ENCODE measurements at places on chromosomes 12 and 14.

- DNase-seq, result no peak
Observed at GRCh38 chr12:33245434-33245833, 194.2 kb downstream of the SYT10 start.

- DNase-seq, result no peak
Observed at GRCh38 chr14:36450550-36450949, 69.5 kb downstream of the NKX2-1 start.

DNA sequence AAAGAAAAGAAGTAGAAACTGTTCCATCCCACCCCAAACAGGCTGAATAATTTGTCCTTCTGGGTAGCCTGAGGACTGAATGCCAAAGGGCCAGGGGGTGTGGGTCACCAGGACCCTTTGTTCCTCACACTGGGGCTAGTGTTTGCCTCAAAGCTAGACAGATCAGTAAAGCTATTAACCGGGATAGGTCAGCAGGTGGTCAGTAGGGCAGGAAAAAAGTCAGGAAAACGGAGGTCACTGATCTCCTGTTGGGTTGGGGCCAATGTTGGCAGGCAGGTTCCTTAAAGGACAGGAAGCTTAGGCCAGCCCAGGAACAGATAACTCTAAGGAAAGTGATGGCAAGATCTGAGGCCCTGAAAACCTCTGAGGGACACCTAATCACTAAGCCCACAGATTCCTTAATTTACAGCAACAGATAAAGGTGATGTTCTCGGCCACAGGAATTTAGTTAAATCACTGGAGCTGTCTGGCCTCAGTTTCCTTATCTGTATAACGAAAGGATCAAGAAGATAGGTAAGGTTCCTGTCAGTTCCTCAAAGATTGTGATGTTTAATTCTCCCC lies 22.7 kb upstream of the TMPO start:
- DNase-seq, result no peak

DNA sequence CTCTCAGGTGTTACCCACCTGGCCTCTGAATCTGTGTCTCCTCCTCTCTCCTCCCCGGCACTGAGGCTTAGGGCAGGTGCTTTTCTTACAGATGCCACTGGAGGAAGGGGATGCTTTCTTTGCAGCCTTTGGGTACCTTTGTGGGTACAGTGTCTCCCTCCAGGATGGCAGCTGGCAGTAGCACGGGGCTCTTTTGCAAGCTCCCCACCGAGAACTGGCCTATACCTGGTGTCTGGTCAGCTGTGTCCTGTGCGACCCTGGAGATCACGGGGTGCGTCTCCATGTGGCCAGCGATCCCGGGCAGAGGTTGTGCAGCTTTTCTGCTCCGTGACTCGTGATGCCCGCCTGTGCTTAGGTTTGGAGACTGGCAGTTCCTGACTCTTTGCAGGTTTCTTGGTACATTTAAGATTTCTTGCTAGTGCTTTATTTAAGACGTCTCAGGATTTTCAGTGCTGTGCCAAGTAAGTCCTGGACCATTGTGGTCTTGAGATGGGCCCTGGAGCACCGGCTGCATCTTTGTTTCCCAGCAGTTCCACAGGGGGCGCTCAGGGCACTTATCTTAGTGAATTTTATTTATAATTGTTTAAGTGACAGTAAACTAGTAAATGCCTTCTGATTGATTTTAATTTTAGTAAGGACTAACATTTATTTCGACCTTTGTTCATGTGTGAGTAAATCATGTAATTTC lies 68.9 kb downstream of the DDX51 start:
- no peak for DNase-seq

- DNase-seq, result peak; percentile 63
Observed at GRCh38 chr14:69151458-69152180, 1.3 kb downstream of the DCAF5 start.

DNA sequence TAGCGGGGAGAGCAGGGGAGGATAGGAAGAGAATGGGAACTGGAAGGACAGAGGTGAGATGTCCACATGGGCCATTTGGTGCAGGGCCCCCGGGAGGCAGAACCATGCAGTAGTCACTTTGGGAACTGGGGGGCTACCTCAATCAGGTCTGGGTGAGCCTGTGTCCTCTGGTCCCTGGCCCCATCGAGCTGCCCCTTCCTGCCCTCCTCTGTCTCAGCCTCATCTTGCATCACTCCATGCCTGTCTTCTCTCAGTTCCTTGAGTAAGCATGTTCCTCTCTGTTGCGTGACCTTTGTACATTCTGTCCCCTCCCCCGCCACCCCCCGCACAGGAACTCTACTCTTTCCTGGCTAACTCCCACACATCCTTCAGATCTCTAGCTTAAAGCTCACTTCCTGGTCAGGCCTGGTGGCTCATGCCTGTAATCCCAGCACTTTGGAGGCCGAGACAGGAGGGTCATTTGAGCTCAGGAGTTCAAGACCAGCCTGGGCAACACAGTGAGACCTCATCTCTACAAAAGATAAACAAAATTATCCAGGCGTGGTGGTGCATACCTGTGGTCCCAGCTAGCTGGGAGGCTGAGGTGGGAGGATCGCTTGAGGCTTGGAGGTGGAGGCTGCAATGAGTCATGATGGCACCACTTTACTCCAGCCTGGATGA lies 23.2 kb downstream of the FOS start:
- DNase-seq, result no peak

GRCh38 chr14:22420598-22421186 lies 168.3 kb downstream of the DAD1 start:
- DNase-seq, result no peak

DNA sequence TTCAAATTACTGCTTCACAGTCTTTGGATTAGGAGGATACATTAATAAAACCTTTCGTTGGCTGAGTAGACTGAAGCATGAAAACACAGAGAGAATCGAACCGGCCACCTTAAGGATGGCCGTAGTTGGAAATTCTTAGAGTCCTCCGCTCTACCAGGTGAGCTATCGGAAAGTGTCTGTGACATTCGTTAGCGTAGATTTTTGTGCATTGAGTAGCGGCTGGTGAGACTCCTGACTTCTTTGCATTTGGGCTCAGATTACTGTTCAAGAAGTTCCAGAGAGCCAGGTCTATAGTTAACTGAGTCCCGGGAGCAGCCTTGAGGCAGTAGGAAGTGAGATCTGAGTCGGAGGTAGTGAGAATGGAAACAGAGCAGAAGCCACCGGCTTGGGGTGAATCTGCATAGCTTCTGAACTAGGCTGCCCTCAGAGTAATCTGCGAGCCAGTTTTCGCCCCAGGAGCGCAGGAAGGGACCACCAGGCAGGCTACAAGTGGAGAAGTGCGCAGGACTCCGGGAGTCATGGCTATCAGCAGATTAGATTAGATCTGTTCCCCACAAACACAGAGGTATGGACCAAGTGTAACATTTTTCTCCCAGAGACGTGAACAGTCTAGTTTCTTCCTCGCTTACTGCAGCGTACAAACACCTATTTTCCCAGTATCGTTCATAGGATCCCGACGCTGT lies 11.0 kb downstream of the OR6S1 start:
- no peak for DNase-seq

DNA sequence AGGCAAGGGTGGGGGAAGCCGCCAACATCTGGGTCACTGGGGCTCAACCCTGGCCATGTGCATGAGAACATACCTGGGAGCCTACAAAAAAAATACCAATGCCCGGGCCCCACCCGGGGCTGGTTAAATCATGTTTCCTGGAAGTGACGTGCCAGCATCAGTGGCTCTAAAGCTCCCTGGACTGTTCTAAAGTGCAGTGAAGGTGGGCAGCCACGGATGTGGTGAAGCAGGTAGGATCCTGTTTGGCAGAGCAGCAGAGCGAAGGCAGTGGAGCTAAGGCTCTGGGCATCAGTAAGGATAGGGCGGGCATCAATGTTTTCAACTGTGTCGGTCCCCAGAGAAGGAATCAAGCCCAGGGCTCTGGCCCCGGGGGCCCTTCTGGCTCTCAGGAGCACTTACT lies 525 bp upstream of the GPR68 start:
- no peak for DNase-seq

GRCh38 chr14:64971491-64971942 lies 619 bp downstream of the RAB15 start:
- no peak for DNase-seq

GRCh38 chr12:54993181-54993835 lies 8.7 kb upstream of the TESPA1 start:
- no peak for DNase-seq

- no peak for DNase-seq
Observed at GRCh38 chr12:86333955-86334522, 77.8 kb upstream of the MGAT4C start.

GRCh38 chr14:71474301-71475265 lies 457.6 kb upstream of the RGS6 start:
- DNase-seq, result no peak

DNA sequence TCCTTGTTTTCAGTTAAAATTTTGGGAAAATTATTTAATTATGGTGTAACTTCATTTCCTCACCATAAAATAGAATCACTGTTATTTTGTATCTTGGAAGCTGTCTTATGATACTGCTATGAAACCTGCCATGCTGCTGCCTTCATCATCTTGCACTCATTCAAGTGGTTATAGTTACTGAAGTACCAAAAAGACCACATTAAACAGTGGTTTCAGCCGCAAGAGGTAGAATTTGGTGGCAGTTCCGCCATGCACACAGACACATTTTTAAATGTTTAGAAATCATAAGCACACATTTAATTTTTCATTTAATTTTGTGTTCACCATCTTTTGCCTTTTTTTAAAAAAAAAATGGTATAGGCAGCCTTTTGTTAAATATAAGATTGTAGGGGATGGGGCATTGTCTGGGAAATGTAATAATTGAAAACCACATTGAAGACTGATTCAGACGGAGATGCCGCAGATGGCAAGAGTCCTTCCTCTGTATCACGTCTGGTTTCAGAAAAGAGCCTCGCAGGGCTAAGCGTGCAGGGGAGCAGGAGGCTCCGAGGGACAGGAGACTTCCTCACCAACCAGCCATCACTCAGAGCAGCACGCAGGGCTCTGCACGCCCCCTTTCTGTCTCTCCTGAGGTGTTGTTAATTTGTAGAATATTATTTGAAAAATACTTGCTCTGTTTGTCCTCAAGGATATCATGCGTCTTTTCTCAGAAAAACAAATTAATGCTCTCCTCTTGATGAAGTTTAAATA lies 115.2 kb upstream of the PELI2 start:
- DNase-seq, result peak; percentile 24

- DNase-seq, result no peak
Observed at GRCh38 chr14:71773898-71774481, 158.2 kb upstream of the RGS6 start.

GRCh38 chr14:75175677-75176141 lies 703 bp downstream of the TMED10 start:
- DNase-seq, result no peak

- DNase-seq, result no peak
Observed at GRCh38 chr14:100369019-100369418, 45.9 kb downstream of the SLC25A47 start.

- no peak for DNase-seq
Observed at GRCh38 chr14:99531251-99532096, 50.3 kb downstream of the CCNK start.

DNA sequence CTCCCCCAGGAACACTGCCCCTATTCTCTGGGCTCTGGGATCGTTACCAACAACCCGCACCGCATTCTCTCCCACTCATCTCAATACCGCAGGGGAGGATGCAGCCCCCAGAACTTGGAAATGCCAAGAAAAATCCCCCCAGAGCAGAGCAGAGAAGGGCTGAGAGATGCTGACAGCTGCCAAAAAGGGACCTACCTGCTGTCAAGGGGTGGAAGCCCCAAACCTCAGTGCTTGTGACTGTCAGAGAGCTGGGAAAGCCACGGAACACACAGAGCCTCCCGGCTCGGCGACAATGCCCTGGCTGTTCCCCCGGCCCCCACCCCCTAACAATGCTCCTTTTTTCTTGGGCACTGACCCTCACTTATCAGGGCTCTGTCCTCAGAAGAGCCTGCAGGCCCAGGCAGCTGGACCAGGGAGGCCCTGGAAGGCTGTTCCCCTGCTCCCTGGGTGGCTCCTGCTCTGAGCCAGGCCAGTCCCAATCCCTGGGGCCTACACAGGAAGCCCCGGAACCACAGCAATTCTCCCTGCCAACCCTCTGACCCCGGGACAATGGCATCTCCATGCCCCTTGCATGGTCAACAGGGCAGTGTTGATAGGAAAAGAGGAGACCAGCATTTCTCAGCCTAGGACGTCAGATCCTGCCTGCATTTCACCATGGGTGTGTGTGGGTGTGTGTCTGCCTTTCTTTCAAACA lies 78.9 kb downstream of the ITPK1 start:
- no peak for DNase-seq

GRCh38 chr12:79408689-79409088 lies 282.1 kb downstream of the PAWR start:
- DNase-seq, result no peak

GRCh38 chr14:77142005-77142800 lies 612 bp upstream of the ZDHHC22 start:
- DNase-seq, result no peak

DNA sequence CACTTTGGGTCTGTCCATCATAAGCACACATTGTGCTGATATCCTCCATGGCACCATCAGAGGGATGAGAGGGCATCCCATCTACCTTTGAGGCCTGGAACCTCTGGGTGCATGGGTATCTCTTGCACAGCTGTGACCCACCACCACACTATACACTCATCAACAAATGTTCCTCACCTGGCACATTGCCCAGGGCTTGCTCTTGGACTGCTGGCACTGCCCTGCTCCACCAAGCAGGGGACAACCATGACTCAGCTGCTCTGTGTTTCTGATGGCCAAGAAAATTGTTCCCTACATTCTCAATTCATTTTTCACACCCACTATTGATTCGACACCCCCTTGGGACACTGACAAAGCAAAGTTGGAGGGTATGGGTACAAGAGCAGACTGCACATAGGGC lies 155.5 kb downstream of the PTPRO start:
- DNase-seq, result no peak

GRCh38 chr14:66003082-66003730 lies 483.0 kb upstream of the CCDC196 start:
- DNase-seq, result no peak

DNA sequence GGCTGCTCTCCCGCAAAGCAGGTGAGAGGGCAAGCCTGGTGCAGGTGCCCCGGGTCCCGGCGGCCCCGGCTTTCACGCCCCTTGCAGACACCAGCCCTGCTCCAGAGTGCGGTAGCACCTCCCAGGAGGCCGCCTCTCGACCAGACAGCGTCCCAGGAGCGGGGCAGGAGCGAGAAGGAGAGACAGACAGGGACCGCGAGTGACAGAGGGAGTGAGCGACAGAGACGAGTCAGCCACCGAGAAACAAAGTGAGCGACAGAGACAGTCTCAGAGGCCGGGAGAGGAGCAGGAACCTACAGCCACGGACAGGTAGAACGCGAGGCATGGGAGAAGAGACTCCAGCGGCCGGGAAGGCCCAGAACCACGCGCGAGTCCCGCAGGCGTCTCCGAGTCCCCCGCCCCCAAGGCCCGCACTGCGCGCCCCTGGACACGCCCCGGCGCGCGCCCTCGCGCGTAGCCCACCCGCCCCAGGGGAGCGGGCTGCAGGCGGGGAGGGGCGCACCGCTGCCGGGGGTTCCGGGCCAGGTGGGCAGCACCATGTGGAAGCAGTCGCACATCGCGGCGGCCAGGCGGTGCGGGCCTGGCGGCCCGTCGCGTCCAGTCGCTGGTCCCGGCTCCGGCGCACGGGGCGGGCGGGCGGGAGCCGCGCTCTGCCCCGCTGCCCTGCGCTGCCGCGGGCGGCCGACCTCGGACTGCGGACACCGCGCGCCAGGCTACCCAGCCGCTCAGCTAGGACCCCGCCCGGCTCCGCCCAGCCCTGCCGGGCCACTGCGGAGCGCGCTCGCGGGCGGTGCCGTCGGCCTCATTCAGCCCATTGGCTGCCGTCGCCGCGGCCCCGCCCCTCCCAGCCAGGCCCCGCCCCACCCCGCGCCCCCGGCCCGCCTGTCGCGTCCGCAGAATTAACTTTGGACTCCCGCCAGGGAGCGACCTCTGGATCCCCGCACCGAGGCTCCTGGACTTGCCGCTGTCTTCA lies at the start of gene AHNAK2:
TSS of gene AHNAK2 (minus strand) at position 694 of the 973 bp plus-strand sequence. CDS start at position 557, 137 bp downstream.
- DNase-seq, result peak; percentile 36

GRCh38 chr12:50110762-50111351 lies 1.2 kb upstream of the COX14 start:
- no peak for DNase-seq

Data from stimulated activated CD8-positive, alpha-beta memory T cell treated with anti-CD3 and anti-CD28 coated beads, Interleukin-4, amount 100 ng/mL, for 24 hours (primary cell).